Suppressor macrophage treated with lipopolysaccharide for 1 hour (primary cell): ENCODE measurements at places on chromosomes 11 and 22.

GRCh38 chr11:32229576-32230240, 138.8 kb downstream of the RCN1 start:
- no peak for DNase-seq

GRCh38 chr11:68524681-68525080, 64.1 kb downstream of the PPP6R3 start:
- DNase-seq = no peak

DNA sequence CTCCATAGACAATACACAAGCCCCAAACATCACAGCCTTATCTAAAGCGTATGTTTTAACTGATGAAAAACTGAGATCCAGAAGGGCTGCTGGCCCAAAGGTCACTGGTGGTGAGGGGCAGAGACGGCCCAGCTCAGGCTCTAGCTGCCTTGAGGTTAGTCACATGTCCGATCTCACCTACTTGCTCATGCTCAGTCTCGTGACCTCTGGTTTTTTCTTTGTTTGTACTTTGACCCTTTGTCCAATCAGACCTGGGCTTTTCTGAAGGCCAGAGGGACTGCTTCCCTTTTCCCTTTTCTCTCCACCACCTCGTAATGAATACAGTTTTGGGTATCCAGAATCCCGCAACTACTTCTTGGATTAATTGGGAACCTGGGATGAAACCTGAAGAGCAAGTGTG, 28.6 kb downstream of the MMP20 start:
- DNase-seq = no peak

GRCh38 chr11:36342327-36342726, 46.2 kb downstream of the PRR5L start:
- no peak for DNase-seq

DNA sequence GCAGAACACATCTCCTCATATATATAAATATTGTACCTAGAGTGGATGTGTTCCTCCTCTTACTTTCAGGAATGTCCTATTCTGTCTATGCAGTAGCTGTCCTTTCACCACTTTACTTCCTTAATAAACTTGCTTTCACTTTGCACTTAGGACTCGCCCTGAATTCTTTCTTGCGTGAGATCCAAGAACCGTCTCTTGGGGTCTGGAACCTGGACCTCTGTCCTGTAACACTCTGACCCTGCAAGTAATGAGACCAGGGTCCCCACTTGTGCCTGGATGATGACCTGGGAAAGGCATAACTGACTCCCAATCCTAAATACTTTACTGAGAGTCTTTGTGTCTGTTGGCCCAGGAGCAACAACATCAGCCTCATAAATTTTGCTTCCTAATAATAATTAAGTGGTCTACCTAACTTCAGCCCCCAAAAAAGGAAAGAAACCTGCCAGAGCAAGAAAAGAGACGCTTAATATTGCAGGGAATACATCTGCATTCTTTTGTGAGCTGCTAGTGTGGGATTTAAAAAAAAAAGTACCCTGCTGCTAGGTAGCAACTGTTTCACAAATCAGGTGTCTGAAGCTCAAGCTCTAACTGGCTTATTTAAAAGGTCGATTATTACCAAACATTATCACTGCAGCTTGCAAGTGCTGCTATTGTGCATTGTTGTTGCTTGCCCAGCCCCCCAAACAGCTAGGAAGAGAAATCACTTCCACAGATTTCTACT, 69.3 kb downstream of the FAM168A start:
- DNase-seq = peak; percentile 63

- DNase-seq = peak; percentile 95
Observed at GRCh38 chr22:30609260-30610185, 2.5 kb downstream of the TCN2 start.

DNA sequence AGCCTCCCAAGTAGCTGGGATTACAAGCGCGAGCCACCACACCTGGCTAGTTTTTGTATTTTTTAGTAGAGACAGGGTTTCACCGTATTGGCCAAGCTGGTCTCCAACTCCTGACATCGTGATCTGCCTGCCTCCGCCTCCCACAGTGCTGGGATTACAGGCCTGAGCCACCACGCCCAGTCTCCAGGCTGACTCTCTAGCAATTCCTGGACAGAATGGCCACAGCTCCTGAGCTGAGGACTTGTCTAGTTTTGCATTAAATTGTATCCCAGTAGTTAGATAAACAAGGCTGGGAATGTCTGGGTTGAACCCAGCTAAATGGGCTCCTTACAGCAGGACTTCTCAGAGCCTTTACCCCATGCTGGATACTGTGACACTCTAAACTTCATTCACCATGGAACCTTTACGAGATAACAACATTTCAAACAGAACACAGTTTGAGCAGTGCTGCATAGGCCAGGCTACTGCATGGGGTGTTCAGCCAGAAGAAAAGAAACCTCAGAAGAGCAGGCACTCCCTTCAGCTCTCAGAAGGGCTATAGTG, 13.9 kb upstream of the MOGAT2 start:
- no peak for DNase-seq

- no peak for DNase-seq
Observed at GRCh38 chr22:27632451-27633295, 168.9 kb downstream of the MN1 start.

DNA sequence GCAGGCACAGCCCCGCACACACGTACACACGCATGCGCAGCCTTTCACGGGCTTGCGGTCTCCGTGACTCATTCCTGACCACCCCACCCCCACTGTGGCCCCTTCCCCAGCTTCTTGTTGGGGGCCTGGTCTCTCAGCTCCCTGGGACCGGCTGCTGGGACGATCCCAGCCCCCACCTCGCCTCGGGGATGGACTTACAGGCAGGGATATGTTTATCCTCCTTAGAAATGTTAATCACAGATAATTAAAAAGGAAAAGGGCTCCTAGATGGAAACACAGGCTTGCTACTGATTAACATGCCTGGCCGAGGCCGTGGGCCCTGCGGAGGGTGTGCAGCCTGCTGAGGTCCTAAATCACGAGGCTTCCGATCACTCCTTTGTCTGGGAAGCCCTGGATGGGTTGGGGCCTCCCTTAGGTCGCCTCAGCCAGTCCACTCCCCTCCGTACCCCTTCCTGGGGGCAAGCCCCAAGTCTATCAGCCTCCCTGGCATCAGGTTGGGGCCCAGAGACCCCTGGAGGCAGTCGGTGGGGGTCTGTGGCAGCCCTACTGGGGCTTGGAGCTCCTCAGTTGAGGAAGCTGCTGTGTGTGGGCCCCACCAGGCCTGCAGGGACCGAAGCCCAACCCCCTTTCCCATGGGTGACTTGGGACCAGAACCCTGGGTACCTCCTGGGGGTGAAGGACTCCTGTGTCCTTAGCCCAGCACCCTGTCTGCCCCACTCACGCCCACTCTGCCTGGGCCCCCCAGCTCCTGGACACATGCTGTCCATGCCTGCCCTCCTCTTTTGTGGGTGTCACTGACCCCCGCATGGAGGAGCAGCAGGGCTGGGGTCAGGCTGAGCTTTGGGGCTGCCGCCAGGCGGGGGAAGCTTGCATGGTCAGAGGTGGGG, 20.6 kb downstream of the TSPAN4 start:
- DNase-seq = no peak

- DNase-seq = no peak
Observed at GRCh38 chr22:40107851-40108378, 69.8 kb upstream of the TNRC6B start.

DNA sequence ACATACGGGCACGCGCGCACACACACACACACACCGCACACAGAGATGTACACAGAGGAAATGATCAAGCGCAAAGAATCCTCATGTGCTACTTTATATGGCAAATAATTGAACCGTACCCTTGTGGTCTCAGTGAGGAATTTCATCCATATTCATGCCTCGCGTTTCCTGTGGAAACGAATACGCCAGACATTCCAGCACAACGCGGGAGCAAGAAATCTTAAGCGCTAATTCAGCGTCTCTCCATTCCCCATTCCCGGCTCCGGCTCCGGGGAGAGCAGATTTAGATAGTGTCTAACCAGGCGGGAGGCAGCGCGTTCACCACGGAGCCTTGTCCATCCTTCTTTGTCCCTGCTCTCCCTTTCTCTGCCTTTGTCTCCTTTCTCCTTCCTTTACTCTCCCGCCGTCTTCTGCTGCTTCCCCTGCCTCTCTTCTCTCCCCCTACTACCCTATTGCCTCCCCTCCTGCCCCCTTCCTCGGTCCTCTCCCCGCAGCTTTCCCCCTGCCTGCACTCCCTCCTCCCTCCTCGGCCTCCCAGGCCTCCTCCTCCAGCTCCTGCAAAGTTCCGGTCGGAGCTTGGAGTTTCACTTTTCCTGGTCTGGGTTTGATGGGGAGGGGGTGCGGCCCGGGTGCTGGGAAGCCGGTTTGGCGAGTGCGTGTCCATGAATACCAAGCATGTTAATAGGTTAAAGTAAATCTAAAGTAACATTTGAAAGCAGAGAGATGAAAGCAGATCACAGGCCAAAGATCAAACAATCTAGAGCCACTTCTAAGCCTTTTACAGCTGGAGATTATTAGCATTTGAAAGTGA, 579.3 kb downstream of the BUD13 start:
- no peak for DNase-seq

DNA sequence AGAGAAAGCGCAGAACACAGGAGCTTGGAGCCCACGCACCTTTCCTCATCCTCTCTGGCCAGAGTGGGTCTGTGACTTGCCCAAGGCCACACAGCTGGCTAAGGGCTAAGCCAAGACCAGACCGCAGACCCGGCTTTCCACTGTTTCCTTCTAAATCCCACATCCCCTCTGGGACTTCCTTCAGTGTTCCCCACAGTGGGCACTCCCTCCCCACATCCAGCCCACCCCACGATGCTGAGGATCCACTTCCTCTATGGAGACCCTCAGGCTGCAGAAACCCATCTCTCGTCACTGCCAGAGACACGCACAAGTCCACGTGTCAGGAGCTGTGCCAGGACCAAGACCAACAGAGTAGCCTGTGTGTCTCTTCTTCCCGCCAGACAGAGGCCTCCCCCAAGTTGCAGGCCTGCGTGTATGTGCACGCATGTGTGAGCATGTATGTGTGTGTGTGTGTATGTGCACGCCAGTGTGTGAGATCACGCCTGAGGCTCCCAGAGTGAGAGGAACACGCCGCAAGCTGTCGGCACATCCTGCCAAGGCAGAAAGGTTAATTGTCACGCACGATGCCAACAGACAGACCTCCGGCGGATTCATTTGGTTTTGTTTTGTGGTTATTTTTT, 21.6 kb downstream of the PDGFB start:
- DNase-seq = no peak

DNA sequence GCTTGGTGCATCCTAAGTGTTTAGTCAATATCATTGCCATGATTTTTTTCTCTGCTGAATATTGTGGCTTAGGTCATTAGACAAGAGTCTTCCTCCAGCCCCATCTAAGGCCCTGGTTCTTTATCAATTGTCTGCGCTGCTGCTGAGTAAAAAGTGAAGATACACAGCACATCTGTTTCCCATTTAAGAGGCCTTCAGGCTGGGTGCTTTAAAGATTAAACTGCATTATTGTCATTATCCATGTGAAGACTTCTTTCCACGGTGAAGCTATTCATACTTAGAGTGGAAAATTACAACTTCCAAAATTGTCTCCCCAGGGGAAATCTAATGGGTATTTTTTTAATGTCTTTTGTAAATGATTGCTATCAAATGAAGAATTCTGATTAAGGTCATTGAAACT, 719.8 kb upstream of the LRRC4C start:
- no peak for DNase-seq

- DNase-seq = peak; percentile 57
Observed at GRCh38 chr11:102289592-102289991, 27.7 kb upstream of the BIRC3 start.

DNA sequence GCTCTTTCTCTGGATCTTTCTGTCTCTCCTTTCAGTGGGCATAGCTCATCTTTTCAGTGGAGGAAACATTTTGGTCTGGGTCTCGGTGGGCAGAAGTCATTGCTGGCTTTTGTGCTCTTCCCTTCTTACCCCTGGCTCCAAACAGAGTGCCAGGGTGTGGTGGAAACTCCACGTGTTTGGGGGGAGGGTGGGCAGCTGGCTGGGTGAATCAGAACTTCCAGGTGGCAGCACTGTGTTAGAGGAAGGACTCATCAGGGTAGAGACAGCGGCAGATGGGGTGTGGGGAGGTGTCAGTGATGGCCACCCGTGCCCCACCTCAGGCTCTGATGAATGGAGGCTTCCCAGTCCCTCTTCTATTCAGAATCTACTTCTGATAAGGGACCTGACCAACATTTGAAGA, 114.0 kb downstream of the GRIK4 start:
- DNase-seq = no peak

GRCh38 chr11:128725630-128726319, 31.9 kb downstream of the FLI1 start:
- peak; percentile 81 for DNase-seq

GRCh38 chr22:27456696-27457503, 344.7 kb downstream of the MN1 start:
- no peak for DNase-seq

GRCh38 chr11:35614939-35615569, 3.2 kb upstream of the FJX1 start:
- DNase-seq = no peak

DNA sequence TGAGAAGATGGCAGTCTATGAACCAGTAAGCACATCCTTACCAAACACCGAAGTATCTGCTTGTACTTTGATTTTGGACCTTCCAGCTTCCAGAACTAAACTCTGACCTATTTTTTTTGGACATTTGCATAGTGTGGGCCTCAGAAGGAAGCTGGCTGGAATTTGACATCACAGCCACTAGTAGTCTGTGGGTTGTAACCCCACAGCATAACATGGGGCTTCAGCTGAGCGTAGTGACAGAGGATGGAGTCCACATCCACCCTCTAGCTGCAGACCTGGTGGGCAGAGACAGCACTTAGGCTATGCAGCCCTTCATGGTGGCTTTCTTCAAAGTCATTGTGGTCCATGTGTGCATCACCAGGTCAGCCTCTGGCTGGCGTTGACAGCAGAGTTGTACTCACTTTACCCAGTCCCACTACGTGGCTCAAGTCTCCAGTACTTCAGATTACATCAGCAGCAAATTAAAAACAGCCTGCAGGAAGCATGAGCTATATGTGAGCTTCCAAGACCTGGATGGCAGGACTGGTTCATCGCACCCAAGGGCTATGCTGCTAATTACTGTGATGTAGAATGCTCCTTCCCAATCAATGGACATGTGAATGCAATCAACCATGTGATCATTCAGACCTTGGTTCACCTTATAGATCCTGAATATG, 58.6 kb upstream of the VPREB1 start:
- DNase-seq = no peak

- DNase-seq = peak; percentile 71
Observed at GRCh38 chr22:24554313-24555164, at the start of gene GUCD1. Gene GUCD1, minus strand, starts transcription at chr22:24555138. Its CDS starts 147 bp downstream, at chr22:24554991.

DNA sequence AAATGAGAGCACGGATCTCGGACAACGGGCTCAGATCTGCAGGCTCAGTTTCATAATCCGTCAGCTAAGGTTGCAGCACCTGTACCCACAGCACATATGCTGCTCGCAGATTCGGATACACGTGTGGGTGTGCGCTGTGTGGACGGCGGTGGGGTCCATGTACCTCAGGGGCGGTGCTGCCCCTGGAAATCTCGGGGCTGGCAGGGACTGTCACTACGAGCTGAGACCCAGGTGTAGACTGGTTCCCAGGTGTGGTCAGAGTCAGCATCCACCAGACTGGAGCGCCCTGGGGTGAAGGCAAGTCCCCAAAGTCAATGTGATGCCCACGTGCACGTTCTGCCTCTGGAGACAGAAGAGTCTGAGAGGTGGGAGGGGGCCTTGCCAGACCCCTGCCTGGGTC, 989.3 kb downstream of the BRD1 start:
- DNase-seq = no peak

GRCh38 chr11:109526931-109527330, 104.9 kb downstream of the C11orf87 start:
- DNase-seq = no peak
